Upper lobe of left lung (tissue), 6 donors: ENCODE measurements at places on chromosomes 5 and 9. TPM values are rescaled to one million over a fixed set of nuclear protein-coding genes. Genes with fewer than 3 reads are reported as not detected.

GRCh38 chr9:95276395-95276954, 41.0 kb downstream of the FANCC start:
- H3K27me3 ChIP-seq = no peaks in the 10 kb centered on the region
- H3K4me1 ChIP-seq = no peaks in the 10 kb centered on the region
- H3K27ac ChIP-seq = no peak overlapping the region
- H3K36me3 ChIP-seq = no peaks in the 10 kb centered on the region
- H3K4me3 ChIP-seq = no peak overlapping the region
- no peak for DNase-seq

DNA sequence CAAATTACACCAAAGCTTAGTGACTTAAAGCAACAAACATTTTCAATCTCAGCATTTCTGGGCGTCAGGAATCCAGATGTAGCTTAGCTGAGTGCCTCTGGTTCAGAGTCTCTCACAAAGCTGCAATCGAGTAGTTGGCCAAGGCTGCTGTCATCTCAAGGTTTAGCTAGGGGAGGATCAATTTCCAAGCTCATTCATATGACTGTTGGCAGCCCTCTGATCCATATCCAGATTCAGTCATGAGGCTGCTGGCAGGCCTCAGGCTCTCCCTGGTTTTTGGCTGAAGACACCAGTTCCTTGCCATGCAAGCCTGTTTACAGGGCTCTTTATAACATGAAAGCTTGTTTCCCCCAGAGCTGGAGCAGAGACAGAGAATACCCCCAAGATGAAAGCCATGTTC, 419.5 kb upstream of the TLE4 start:
- H3K4me3 ChIP-seq = no peak overlapping the region
- no peaks in the 10 kb centered on the region for H3K36me3 ChIP-seq
- no peak overlapping the region for H3K27ac ChIP-seq

- no peak overlapping the region for H3K27ac ChIP-seq
- H3K4me1 ChIP-seq = no peaks in the 10 kb centered on the region
- DNase-seq = no peak
- no peaks in the 10 kb centered on the region for H3K36me3 ChIP-seq
These were observed 109.1 kb downstream of the CDH10 start for GRCh38 chr5:24535646-24536045.

DNA sequence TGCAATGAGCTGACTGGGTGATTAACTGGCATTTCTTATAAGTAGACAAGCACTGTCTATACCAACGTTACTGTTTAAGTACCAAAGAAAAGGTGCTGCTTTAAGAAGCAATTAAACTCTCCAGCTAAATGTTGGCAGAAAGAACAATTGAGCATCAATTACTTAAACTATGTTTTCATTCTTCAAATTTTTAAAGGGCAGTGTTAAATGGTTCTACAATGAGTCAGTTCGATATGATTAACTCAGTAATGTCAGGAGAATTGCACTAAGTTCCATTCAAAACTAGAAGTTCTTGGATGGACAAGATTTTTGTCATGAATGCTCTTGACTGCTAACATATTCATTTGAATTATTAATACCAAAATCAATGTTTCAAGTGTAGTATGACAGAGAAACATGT, 593.7 kb downstream of the DNAH5 start:
- no peaks in the 10 kb centered on the region for H3K4me1 ChIP-seq
- H3K27me3 ChIP-seq = no peaks in the 10 kb centered on the region
- DNase-seq = no peak
- H3K36me3 ChIP-seq = no peaks in the 10 kb centered on the region
- H3K4me3 ChIP-seq = no peak overlapping the region

- DNase-seq = no peak
- no peaks in the 10 kb centered on the region for H3K36me3 ChIP-seq
- no peak overlapping the region for H3K27ac ChIP-seq
These were observed 31.4 kb upstream of the ERGIC1 start for GRCh38 chr5:172802567-172803176.

DNA sequence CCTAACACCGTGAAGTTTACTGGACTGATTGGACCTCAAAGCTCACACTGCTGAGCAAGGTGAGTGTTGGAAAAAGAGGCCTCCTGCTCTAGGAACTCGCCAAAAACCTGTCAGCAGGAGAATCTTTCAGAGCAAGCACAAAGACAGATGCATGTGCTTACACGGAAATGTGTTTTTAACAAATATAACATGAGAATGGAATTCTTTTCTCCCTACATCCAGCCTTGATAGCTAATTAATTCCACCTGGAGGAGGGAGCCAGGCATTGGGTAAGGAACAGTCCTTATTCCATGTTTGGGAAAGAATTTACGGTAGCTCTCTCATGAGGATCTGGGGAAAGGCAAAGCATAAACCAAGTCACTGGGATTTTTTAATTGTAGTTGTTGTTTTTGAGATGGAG, 98.8 kb downstream of the KLF4 start:
- no peak overlapping the region for H3K4me3 ChIP-seq
- H3K36me3 ChIP-seq = no peaks in the 10 kb centered on the region
- DNase-seq = no peak
- H3K27me3 ChIP-seq = no peaks in the 10 kb centered on the region
- peaks cover 10% of the 10 kb centered on the region for H3K4me1 ChIP-seq

DNA sequence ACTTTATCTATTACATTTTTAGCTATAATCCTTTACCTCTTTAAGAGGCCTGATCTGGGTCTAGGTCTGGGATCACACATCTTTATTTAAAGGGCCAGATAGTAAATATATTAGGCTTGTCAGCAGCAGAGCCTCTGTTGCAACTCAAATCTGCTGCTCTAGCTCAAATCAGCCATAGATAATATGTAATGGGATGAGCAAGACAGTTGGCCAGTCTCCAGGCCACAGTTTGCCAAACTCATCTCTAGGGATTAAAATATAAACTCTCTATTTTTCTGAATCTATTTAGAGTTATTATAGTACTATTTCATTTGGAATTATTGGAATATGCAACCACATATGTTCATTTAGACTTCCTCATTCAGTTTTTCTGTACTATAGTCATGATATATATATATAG, 115.9 kb upstream of the MINAR2 start:
- no peaks in the 10 kb centered on the region for H3K36me3 ChIP-seq
- no peaks in the 10 kb centered on the region for H3K4me1 ChIP-seq
- DNase-seq = no peak
- H3K27me3 ChIP-seq = no peaks in the 10 kb centered on the region

DNA sequence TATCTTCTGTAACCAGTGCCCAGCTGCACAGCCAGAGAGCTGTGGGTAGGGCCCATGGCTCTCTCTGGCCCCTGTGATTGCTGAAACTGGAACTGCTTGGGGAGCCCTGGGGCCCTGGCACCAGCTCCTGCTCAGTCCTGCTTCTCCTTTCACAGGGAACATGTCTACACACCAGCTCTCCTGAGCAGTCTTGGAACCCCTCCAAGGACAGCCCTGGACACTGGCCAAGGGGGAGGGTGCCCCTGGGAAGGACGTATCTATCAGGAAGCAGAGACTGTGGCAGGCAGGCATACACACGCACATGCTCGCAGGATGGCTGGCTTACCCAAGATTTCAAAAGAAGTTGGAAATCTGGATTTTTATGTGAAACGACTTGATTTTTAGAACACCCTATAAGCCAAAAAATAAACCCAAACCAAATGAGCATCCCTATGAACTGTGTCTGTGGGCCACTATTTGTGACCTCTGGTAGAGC, 8.8 kb upstream of the TRAF1 start:
- H3K4me1 ChIP-seq = peaks cover 62% of the 10 kb centered on the region
- H3K4me3 ChIP-seq = no peak overlapping the region
- peak overlapping the region; percentile 81 for H3K27ac ChIP-seq
- no peaks in the 10 kb centered on the region for H3K27me3 ChIP-seq
- DNase-seq = peak; percentile 96

DNA sequence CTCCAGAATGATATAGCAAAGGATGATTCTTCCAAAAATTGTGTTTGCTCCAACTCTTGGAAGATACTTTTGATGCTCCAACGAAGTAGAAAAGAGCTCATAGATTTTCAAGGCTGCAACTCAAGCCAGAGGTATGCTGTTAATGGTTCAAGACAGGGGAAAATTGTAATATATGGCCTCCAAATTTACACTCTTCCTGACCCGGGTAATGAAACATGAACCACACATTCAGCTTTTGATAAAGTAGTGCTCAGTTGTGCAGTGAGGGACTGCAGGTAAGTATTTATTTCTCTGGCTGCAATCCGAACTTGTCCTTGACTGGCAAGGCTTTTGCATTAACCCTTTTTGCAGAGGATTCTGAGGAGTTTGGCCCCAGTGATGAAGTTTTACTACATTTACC, 446.4 kb downstream of the RASEF start:
- H3K27me3 ChIP-seq = no peaks in the 10 kb centered on the region
- DNase-seq = no peak
- H3K36me3 ChIP-seq = no peaks in the 10 kb centered on the region
- no peaks in the 10 kb centered on the region for H3K4me1 ChIP-seq
- no peak overlapping the region for H3K4me3 ChIP-seq
- H3K27ac ChIP-seq = no peak overlapping the region

GRCh38 chr5:553874-554273, 29.6 kb upstream of the SLC9A3 start:
- no peaks in the 10 kb centered on the region for H3K36me3 ChIP-seq
- H3K4me3 ChIP-seq = no peak overlapping the region
- H3K4me1 ChIP-seq = no peaks in the 10 kb centered on the region
- no peak overlapping the region for H3K27ac ChIP-seq
- no peaks in the 10 kb centered on the region for H3K27me3 ChIP-seq
- no peak for DNase-seq

- no peaks in the 10 kb centered on the region for H3K27me3 ChIP-seq
- H3K4me1 ChIP-seq = peaks cover 7% of the 10 kb centered on the region
- no peaks in the 10 kb centered on the region for H3K36me3 ChIP-seq
These were observed 15.3 kb downstream of the MTMR12 start for GRCh38 chr5:32297181-32298058.

- no peak overlapping the region for H3K4me3 ChIP-seq
- H3K36me3 ChIP-seq = no peaks in the 10 kb centered on the region
- DNase-seq = no peak
These were observed 299.7 kb downstream of the CWC27 start for GRCh38 chr5:65068410-65068809.

DNA sequence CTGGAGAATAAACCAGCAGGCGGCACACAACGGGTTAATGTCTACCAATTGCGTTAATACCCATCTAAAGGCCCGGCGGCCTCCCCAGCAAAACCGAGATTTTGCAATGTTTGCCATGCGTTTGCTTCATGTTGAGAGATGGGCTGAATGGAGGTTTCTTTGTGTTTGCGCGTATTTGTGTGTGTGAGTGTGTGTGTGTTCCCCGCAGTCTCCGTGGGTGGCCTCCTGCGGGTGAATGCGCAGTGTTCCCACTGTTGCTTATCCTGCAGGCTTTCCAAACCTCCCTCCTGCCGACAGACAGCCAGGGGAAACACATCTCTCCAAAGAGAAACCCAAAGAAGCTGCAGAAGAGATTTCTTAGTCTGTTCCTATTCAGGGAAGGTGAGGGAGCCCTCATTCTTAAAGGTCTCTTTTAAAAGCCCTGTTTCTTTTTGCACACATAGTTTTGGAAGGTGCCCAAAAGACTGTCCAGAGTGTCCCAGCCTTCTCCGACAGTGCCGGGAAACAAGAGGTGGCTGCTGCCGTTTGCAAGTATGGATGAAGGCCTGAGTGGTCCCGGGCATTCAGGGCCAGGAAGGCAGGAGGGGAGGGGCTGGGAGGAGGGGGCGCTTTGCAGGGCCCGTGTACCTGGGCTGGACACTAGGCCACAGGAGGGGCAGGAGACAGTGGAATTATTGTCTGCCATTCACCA, 103.8 kb upstream of the ERCC6L2 start:
- H3K4me1 ChIP-seq = peaks cover 11% of the 10 kb centered on the region
- no peaks in the 10 kb centered on the region for H3K27me3 ChIP-seq
- no peak overlapping the region for H3K27ac ChIP-seq
- H3K36me3 ChIP-seq = no peaks in the 10 kb centered on the region
- DNase-seq = no peak

- H3K27me3 ChIP-seq = peaks cover 10% of the 10 kb centered on the region
- peaks cover 3% of the 10 kb centered on the region for H3K4me1 ChIP-seq
These were observed 499 bp downstream of the FBLL1 start for GRCh38 chr5:168529374-168530234.

DNA sequence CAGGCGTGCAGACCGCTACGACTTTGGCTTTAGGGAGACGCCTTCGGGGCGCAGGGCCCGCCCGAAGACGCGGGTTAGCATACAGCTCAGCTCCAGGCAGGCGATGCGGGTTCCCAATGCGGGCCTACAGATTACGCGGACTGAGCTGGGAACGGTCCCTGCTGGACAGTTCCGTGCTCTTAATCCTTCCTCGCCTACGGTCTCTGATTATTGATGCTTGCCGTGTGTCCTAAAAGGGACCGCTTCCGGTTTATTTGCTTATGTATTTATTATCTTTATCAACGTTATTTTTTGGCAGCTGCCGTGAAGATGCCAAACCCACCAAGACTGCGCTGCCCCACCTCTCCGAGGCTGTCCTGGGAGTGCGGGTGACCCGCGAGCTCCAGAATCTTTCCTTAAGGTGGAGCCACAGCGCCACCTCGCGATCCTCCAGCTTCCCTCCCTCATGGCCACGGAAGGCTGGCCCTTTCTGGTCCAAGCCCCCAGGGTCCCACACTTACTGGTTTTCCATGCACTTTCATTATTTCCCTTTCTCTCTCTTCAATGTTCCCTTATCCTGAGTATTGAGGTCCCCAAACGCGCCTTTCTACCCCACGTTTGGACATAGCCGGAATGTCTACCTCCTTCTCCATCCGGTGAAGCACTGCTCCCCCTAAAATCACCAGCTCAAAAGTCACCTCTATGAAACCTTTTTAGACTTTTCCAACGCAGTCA, 7.0 kb upstream of the EBF1 start:
- H3K36me3 ChIP-seq = no peaks in the 10 kb centered on the region
- DNase-seq = peak; percentile 81
- H3K27ac ChIP-seq = no peak overlapping the region
- peaks cover 30% of the 10 kb centered on the region for H3K4me1 ChIP-seq
- no peak overlapping the region for H3K4me3 ChIP-seq
- H3K27me3 ChIP-seq = peaks cover 31% of the 10 kb centered on the region

DNA sequence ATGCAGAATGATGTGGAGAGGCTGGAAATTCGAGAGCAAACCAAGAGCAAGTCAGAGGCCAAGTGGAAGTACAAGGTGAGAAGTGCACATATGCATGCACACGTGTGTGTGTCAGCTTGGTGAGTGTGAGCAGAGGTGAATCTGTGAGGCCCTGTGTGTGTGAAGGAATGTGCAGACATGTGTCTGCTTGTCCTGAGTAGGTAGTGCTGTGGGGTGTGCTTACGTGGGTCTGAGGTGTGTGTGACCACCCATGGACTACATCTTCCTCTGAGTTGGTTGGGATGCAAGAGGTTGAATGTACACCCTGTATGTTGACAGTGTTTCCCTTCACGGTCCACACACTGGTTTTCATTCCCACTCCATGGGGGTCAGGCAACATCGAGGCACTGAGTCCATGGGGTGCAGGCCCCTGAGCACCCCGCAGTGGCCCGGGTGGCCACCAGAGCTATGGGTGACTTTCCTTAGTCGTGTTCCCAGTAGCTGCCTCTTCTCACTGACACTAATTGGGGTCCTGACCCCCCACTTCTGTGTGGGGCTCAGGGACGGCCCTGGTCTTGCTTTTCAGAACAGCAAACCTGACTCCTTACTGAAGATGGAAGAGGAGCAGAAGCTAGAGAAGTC, 86.7 kb downstream of the PHF2 start:
- no peaks in the 10 kb centered on the region for H3K4me1 ChIP-seq
- no peaks in the 10 kb centered on the region for H3K27me3 ChIP-seq
- H3K27ac ChIP-seq = no peak overlapping the region
- H3K36me3 ChIP-seq = peaks cover 68% of the 10 kb centered on the region
- no peak for DNase-seq
- no peak overlapping the region for H3K4me3 ChIP-seq

The SOX30 gene
- not detected for total RNA-seq

The SLC6A18 gene
- not detected for total RNA-seq

The PDCD1LG2 gene
- total RNA-seq = 1.7 TPM

The PLCXD3 gene
- total RNA-seq = 1.9 TPM

The PLAC8L1 gene
- not detected for total RNA-seq

The FEM1C gene
- 39.8 TPM for total RNA-seq

The IFNA2 gene
- not detected for total RNA-seq

The TAF1L gene
- not detected for total RNA-seq

The HDHD3 gene
- total RNA-seq = 15.7 TPM
